Activated naive CD4-positive, alpha-beta T cell treated with anti-CD3 and anti-CD28 coated beads, Interleukin-2, amount 50 U/mL, for 72 hours (primary cell): ENCODE measurements at places on chromosomes 12 and 14. TPM values are rescaled to one million over a fixed set of nuclear protein-coding genes. Genes with fewer than 3 reads are reported as not detected.

GRCh38 chr14:39368261-39368959 is 63.8 kb downstream of the FBXO33 start:
- peak; percentile 26 for DNase-seq

- DNase-seq: no peak
Observed at GRCh38 chr14:20460458-20461224, 593 bp downstream of the PIP4P1 start.

GZMB gene
- 2,337 TPM for total RNA-seq

PLA2G1B gene
- total RNA-seq: not detected

DNA sequence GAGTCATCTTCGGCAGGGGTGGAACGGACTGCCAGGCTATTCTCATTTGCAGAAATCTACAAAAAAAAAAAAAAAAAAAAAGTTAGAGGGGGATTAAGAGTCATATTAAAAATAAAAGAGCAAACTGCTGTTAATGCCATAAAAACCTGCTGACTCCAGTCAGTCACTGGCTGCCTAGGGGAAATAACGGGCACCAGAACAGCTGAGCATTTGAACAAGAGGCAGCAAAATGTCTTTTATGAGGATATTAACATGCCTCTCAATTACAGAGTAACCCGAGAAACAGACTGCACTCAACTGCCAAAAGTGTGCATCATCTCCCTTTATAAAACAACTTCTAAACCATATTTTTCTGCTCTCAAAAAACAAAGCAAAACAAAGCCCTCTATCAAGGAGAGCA is 28.7 kb upstream of the CERS5 start:
- DNase-seq: no peak

DNA sequence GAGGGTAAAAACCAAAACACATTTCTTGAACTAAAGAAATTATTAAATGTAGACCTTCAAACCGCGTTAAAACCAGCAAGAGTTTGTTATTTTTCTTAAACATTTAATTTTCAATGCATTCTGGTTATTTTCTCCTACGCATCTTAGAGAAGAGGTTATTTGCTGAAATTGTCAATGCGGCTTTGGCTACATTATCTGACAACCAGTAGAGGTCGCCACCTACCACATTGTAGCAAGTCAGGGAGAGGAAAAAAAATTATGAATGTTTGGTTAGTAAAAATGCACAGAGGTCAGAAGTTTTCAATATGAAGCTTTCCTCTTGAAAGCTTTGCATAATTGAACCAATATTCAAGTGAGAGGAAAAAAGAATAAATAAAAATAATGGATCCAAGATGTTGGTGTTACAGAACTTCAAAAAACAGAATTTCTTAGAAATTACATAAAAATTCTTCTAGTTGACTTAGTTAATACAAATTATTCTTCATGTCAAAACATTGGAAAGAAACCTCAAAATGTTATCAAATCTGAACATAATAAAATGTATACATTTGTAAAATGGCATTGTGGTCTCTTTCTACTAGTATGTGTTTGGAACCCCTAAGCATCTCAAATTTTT is 159.4 kb upstream of the TMTC2 start:
- DNase-seq: no peak

TBX3 gene
- not detected for total RNA-seq

GRCh38 chr12:14605401-14605989 is 37.8 kb upstream of the PLBD1 start:
- DNase-seq: no peak

- DNase-seq: no peak
Observed at GRCh38 chr14:56874375-56874774, 64.1 kb upstream of the OTX2 start.

DNA sequence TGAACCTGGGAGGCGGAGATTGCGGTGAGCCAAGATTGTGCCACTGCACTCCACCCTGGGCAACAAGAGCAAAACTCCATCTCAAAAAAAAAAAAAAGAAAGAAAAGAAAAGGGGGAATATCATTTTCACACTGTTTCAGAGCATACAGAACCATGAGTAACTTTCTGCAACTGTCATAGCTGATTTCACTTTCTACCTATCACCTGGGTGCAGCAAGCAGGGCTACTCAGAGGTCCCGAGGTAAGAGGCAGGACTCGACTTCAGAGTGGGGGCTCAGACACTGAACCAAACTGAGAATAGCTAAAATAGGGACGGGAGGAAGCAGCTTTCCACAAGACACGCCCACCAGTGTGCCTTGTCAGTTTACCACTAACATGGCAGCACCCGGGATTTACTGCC is 29.8 kb downstream of the OR10P1 start:
- no peak for DNase-seq

HOTAIR gene
- total RNA-seq: not detected

MSRB3 gene
- total RNA-seq: not detected

DNA sequence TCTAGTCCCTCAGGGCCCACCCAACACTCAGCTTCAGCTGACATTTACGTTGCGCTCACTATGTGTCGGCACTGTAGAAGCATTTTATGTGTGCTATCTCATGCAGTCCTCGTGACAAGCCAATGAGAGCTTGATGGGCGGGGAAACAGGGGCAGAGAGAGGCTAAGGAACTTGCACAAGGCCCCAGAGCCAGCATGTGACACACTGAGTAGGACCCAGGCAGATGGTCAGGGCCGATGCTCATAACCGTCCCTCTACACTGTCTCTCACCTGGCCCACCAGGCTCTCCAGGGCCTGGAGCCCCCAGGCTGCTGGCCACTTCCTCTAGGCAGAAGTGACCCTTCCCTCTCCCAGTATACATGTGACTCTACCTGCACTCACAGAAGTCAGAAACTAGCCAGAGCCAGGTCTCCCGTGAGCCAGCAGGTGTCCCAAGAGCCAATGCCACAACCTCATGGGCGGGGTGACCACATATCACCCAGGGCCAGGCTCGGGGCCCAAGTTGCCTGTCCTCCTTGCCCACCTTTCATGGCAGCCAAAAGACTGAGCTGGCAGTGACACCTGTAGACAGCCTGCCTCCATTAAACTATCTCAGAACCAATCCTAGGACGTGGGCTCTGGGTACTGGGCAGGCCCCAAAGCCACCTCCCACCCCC is 38.3 kb downstream of the TTC7B start:
- DNase-seq: no peak

DNA sequence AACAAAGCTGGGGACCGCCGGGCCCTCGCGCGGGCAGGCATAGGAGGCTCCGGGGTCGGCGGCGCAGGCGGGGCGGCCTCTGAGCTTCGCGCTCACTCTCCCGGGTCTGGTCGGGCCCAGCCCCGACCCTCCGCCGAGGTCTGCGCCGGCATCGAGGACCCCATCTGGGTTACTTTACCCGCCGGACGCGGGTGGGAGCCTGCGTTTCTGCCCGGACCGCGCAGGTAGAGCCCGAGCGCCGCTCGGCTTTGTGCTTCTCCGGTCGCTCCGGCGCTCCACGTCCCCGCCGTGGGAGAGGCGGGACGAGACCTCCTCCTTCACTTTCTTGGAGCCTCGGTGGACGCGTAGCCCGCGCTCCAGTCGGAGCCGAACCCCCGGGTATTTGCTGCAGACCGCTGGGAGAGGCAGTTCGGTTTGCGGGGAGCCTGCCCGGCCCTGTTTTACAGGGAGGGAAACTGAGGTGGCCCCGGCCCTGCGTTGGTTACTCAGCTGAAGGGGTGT is 63.2 kb downstream of the FBXL14 start:
- DNase-seq: no peak

DNA sequence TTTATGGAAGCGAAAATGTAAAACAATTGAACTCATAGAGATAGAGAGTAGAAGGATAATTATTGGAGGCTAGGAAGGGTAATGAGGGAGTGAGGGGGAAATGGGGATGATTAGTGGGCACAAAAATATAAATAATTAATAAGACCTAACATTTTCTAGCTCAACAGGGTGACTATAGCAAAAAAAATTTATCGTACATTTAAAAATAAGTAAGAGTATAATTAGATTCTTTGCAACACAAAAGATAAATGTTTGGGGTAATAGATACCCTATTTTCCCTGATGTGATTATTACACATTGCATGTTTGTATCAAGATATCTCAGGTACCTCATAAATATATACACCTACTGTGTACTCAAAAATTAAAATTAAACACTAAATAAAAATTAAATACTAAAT is 1070.0 kb downstream of the LRFN5 start:
- no peak for DNase-seq

CCDC198 gene
- not detected for total RNA-seq

DNA sequence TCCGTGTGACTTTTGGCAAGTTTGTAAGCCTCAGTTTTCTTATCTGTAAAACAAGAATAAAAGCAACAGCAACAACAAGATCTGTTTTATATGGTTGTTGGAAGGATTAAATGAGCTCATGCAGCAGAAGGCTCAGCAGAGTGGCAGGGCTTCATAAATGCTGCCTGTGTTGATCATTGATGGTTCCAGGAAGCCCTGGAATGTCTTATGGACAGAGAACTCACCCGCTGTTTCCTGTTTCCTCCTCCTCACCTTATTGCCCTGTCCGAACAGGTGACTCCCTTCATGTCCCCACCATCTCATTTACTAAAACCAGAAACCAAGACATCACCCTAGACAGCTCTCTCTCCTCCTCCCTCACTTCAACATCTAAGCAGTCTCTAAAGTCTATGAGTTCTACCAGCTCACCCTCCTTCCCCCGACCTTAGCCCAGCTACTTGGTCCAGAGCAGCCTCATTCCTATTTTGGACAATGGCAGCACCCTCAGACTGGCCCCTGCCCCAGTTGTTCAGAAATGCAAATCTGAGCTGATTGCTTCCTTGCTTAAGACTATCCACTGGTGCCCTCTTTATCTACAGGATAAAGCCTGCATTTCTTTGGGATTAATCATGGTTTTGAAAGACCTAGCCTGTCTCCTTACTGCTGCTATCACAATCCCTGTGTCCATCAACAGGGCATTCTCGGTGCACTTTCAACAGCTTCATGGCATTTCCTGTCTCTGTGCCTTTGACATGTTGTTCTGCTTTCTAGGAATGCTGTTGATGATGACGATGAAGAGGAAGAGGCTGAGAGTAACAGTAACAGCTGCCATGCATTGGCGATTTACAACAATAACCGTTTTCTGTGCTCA is 21.4 kb upstream of the GSG1 start:
- no peak for DNase-seq

GRCh38 chr14:90829677-90830076 is 13.4 kb upstream of the TTC7B start:
- DNase-seq: no peak

TAMALIN gene
- 9.9 TPM for total RNA-seq

- no peak for DNase-seq
Observed at GRCh38 chr14:64260418-64260817, 33.8 kb downstream of the ESR2 start.

DNA sequence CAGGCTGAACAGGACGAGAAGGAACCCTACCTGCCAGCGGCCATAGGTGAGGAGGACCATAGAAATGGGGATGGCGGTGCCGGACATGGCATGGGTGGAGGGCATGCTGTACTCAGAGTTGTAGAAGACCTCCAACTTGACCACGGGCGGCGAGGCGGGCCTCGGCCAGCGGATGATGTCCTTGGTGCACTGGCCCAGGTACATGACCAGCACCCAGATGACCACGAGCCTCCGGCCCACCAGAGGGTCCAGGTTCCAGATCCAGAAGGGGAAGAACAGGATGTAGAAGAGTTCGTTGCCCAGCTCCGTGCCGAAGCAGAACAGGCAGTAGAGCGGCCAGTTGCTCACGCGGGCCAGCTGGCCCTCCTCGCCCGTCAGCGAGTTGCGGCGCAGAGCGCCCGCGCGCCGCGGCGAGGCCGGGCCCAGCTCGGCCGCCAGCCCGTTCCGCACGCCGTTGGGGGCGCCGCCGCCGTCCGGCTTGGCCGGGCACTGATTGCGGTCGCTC is 582 bp downstream of the SGPP1 start:
- peak; percentile 18 for DNase-seq

LRTM2 gene
- not detected for total RNA-seq

DNA sequence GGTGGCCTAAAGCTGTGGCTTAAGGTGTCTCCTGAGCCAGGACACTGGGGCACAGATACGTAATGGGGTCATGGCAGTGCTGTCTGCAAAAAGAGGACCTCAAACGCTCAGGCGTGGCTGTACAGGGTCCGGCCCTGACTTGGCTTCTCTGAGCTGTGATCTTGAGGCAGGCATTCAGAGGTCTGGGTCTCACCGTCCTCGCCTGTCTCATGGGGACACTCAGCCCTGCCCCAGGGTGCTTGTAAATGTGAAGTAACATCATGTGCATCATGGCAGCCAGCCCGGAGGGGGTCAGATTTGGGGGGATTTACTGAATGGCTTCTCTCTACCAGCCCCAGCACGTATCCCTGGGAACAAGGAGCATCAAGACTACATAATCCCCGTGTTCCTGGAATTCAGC is 28.8 kb downstream of the DIO3 start:
- DNase-seq: no peak

- no peak for DNase-seq
Observed at GRCh38 chr12:112111931-112112330, 3.3 kb upstream of the NAA25 start.

DNA sequence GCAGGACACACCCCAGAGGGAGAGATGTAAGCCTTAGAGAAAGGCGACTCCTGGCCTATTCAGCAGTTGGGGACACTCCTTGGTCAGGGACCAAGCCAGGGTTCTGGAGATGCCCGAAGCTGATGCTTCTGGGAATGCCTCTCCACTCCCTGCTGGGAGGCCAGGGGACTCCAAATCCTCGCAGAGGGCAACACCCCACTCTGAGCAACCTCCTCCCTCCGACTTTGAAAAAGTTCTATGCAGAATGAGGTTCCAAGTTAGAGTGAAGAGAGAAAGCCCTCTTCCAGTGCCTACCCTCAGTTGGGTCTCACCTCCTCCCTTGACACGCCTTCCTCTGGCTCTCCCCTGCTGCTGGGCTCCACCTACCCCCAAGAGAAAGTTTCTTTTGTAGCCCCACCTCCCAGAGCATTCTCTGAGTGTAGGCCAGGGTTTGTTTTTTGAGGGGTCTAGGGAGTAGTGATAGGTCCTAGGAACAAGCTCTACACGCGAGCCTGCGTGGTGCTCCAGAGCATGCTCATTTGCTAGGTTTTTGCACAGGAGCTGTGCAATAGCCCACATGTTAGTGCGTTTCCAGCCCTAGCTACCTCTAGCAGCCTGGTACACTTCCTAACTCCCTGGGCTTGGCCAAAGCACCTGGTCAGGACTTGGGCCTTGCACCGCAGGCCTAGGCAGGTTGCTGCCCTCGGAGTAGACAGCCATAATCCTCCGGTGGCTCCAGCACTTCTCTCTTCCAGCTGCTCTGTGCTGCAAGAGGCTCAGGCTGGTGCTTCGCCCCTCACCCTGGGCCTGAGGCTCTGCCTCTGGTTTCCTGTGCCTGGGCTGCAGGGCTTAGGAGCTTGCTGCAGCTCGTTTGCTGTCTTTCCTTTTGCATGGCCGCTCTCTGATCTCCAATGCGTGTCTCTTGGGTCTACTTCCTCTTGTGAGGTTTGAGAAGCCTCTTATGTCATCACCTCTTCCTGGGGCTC is 590 bp upstream of the CEBPE start:
- DNase-seq: no peak

CLEC4D gene
- total RNA-seq: not detected

- no peak for DNase-seq
Observed at GRCh38 chr14:89915114-89915878, 39.2 kb downstream of the EFCAB11 start.

GRCh38 chr12:57145460-57146059 is 1.9 kb downstream of the LRP1-AS start:
- no peak for DNase-seq

XPOT gene
- 138 TPM for total RNA-seq

SLC6A15 gene
- not detected for total RNA-seq
